ENCODE measurements at places on chromosomes 5 and 9.

- no peak for DNase-seq
Observed at GRCh38 chr9:117344892-117345660, 69.8 kb downstream of the ASTN2 start.

DNA sequence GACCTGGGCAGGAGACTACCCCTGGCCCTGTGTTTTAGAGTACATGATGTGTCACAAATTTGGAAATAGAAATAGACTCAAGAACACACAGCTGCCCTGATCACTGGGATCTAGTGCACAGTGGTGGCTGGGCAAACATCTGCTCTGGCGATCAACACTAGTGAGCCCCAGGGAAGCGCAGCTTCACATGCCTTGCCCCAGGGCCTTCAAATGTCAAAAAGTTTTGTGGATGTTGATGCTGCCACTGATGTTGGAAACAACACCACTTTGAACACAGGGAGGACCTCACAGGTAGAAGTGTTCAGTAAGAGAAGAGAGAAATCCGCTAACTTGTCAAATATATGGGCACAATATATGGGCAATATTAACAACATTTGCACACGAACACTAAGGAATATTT, 7.1 kb upstream of the MAP3K1 start:
- no peak for DNase-seq

GRCh38 chr9:136670576-136671253, 8.0 kb downstream of the EGFL7 start:
- no peak for DNase-seq

DNA sequence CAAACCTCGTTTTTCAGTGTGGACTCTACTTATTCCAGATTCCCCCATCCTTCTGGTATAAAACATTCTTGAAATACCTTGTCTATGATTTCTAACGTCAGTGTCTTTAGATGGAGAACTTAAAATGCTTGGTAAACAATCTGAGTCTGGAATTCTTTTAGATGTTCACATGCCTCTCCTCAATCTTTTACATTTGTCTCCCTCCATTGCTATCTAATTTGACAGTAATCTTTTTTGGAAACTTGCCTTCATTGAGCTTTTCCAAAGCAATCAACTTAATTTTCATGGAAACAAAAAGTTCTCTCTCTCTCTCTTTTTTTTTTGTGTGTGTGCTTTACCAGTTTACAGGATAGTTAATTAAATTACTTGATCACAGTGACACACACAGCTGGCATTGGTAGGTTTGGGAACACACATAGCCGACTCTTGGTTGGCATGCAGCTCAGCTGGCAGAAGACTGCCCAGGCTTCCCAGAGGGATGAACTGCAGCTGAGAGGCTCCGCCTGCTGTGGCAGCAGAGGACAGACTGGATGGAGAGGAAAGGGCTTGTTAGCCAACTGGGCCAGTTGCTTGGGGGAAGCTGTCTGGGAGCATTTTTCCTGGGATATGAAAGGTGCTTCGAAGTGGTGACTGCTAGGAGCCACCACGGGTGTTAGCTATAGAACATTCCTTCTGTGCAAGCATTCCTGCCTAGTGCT, 271.3 kb downstream of the ZSWIM6 start:
- peak; percentile 55 for DNase-seq

DNA sequence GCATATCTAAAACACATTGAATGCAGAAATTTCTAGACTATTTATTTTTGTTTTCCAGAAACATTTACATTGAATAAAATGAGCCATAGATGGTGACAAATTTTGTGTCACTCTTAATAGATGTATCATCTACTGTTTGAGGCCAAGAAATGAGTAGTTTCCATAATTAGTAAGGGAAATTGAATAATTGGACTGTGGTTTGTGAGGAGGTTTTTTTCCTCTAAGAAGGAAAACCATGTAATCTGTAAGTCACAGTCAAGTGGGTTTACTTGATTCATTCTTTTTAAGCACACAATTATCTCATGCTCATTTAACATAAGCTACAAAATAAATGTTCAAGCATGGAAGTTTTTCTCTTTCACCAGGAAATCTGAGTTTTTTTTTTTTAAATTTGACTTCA, 876.4 kb downstream of the NR2F1-AS1 start:
- DNase-seq, result no peak

- no peak for DNase-seq
Observed at GRCh38 chr5:103254921-103255320, 3.6 kb upstream of the MACIR start.

DNA sequence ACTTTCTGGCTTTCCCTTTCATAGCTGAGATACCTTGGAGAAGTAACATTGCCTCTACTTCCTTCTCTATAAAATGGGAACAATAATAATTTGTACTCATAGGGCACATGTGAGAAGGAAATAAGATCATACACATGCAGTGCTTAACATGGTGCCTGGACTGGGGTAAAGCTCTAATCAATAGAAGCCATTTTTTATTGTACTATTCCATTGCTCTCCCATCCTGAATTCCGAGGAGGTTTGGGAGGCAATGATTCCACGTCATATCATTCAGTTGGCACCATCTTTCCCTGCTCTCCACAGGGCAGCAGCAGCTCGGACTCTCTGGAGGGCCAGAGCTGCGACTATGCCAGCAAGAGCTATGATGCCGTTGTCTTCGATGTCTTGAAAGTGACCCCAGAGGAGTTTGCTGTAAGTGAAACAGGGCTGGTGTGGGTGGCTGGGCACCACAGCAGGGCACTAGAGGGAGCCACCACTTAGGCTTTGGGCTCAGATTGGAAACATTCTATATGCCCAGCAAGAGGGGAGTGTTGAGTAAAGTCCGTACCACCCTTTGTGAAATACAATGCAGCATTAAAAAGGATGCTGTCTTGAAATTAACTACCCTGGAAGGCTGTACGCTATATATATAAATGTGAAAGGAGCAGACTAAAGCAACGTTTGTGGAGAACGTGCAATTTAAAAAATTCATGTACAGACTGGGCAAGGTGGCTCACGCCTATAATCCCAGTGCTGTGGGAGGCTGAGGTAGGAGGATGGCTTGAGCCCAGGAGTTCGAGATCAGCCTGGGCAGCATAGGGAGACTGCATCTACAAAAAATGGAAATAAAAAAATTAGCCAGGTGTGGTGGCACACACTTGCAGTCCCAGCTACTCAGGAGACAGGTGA, 51.2 kb downstream of the RALGPS1 start:
- peak; percentile 80 for DNase-seq

GRCh38 chr9:23669776-23670175, 156.3 kb downstream of the ELAVL2 start:
- no peak for DNase-seq

DNA sequence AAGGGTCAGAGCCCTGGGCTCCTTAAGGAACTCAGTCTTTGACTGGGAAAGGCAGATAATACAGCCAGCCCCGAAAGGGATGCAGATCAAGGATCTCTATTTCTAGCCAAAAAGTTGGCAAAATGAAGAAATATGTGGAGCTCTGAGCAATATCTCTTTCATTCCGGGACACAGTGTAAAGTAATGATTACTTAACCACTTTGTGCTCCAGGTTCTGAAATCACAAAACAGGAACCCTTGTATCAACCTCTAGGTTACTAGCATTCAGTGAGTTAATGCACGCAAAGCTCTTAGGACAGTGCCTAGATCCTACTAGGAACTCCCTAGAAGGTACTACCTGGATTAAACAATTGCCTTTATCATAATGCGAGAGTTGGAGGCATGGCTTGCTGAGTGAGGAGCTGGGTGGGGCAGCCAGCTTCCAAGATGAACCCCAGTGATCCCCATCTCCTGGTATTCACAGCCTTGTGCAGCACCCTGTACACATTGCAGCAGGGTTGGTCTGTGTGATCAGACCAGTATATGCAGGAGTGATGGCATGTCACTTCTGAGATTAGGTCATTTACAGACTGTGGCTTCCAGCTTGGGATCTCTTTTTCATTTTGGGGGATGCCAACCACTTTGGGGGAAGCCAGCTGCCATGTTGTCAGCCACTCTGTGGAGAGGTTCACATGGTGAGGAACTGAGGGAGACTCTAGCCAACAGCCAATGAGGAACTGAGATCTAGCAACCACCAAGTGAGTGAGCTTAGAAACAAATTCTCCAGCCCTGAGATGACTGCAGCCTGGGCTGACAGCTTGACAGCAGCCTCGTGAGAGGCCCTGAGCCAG, 103.1 kb upstream of the SLC44A1 start:
- DNase-seq, result no peak

DNA sequence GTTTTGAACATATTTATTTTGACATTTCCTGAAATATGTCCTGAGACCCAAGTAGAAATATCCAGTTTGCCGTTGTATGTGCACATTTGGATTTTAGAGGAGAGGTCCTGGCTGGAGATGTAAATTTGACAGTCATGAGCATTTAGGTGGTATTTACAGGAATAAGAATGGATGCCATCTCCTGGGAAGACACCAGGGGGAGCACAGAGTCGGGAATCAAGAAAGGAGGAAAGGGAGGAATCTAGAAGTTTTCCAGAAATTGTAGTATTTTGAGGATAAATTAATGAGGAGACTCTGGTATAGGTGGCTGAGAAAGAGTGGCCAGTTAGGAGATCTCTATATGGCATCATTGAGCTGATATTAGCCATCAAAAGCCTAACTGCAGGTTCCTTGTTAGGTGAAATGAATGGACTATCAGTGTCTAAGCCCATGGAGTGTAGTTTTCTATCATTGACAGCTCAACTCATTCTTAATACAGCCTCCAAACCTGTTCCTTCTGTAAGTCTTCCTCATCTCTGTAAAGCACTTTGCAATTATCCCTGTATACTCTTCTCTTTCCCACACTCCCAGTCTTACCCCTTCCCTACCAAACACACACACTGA, 7.2 kb downstream of the GAPT start:
- peak; percentile 56 for DNase-seq

- peak; percentile 48 for DNase-seq
Observed at GRCh38 chr9:92607088-92607487, 62.8 kb downstream of the IPPK start.

DNA sequence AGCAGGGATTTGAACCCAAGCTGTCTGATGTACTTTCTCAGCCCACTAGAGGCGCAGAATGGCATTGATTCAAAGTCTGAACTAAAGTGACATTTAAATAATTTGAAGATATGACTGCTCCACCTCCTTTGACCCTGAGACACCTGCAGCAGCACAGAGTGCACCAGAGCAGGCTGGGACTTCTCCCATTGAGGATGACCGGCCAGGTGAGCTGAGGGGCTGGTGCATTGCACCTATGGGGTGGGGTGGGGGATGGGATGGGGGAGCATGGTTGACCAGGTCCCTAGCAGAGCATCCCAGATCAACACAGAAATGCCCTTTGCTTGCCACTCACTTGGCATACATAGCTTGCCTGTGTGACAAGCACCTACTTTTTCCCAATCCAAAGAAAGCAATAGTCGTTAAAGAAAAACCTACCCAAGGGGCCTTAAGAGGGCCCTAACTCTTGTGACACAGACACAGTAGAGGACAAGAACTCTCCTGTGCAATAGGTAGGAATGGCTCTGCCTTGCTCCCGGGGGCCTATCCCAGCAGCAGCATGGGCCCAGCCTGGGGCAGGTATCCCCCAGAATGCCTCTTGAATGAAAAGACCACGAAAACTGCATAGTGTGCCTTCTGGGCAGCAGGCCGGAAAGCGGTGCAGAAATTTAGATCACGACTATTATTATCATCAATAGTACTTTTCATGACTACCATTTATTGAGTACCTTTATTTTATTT, 6.5 kb downstream of the SH3PXD2B start:
- no peak for DNase-seq

DNA sequence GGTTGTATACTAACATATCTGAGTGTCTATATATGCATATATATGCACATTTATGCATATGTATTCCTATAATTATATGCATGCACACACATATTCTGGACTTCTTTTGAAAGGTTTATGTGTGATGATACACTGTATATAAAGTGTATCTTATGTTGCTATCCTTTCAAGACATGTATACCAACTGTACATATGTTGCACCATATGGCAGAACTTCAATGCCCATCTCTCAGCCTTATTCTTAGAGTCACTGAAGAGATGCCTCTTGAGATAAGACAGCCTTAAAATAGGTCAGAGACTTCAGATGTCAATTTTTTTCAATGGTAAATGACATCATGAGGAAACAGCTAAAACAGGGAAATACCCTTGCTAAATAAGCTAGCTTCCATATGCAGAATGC, 461.4 kb downstream of the SPATA31D1 start:
- no peak for DNase-seq

- no peak for DNase-seq
Observed at GRCh38 chr9:92603990-92604389, 65.9 kb downstream of the IPPK start.

DNA sequence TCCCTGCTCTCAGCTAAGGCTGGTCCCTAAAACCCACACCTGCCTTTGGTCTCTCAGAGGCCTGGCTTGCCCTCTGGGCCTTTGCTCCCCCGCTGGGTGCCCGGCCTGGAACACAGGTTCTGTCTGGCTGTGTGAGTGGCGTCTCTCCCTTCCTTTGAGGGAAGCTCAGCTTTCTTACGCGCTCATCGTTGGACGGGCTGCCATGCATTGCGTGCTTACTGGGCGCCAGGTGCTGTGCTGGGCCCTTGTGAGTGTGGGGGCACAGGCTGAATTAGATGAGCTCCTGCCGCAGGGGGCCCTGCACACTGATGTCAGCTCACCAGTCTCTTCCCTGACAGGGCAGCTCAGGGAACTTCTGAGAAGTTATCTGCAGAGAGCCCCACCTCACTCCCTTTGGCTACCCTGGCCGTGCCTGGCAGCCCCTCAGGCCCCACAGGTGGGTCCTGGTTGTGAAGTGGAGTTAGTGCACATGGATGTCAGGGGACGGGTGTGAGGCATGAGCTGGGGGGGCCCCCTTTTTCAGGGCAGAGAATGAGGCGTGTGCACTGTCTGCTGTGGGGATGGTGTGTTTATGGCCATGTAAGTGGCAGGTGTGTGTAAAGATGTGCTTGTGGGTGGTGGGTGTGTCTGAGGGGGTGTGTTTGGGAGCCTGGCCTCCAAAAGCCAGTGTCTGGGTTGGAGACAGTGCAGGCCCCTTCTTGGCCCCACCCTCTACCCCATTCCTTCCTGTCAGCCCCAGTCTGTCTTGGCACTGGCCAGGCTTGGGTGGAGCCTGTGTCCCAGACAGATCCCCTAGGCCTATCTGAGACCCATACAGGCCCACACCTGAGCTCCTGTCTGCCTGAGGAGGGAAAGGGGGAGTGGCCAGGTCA, 7.5 kb upstream of the RMND5B start:
- DNase-seq, result no peak

DNA sequence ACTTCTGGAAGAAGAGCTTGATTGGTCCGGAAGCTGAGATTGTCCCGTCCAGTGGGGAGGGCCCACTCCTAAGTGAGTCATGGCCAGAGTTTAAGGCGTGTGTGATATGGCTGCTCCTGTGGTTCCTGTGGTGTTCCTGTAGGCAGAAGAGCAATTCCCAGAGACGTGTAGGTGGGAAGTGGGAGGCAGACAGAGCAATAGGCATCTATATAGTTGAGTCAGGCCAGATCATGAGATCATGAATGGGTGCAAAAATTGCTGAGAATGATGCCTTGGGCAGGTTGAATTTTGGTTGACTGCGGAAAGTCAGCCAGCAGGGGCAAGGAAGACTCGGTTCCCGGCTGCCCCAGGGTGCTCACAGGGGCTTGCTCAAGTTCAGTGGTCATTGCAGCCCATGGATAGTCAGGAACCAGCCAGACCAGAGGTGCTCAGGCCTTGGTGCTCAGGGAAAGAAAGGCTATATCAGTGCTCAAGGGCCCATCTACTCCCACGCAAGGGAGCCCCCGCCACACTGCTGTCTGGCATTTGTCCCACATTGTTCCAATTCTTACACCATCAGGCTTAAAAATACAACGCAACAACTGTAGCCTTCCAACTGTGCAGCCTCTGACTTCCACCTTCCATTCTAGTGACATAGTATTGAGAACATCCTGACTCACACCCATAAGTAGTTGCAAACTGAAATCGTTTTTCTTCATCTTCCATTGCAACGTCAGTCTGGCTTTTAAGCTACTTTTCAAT, 21.0 kb upstream of the GSN start:
- DNase-seq, result peak; percentile 71

All from GM03348 (cell line).